ENCODE measurements at places on chromosomes 6 and 20. TPM values are rescaled to one million over a fixed set of nuclear protein-coding genes. Genes with fewer than 3 reads are reported as not detected.

DNA sequence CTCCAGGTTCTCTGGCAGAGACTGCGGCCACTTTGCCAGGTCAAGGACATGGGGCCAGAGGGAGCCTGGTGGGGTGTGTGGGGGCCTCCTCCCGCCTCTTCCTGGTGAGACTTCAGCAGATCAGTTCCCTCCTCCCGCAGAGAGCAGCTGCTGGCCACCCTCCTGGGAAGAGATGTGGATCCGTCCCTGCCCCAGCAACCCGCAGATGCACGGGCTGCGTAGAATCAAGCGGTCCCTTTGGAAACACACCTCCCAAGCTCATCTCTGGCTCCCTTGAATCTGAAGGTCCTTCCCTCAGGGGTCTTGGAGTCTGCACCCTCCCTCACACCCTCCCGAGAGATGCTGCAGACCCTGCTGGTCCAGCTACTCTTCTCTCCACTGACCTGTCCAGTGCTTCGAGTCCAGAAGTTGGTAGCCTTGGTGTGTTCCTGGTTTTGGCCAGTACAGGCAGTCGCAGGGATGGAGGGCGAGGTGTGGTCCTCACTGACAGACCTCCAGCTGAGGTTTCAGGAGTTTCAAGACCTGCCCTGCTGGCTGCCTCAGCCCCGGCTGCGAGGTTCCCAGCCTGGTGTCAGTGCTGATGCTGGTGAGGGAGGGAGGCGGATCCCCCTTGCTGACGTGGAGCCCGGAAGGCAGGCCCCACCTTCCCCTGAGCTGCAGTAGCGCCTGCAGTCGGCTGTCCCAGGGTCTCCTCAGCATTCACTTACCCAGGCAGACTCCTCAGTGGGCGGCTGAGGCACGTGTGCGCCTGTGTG is at the start of gene NPBWR2:
Gene NPBWR2 (minus strand): TSS at position 585 of the 755 bp plus-strand sequence. CDS start 734 bp downstream, outside the sequence.
- no peak within 1 kb of the TSS for H3K27ac ChIP-seq
- peaks cover 5% of the 10 kb centered on the region for H3K4me1 ChIP-seq
- H3K27me3 ChIP-seq, result no peaks in the 10 kb centered on the region
- no peaks in the 10 kb centered on the region for H3K36me3 ChIP-seq

GRCh38 chr6:166258854-166259276 is 49.3 kb downstream of the PRR18 start:
- DNase-seq, result no peak
- no peaks in the 10 kb centered on the region for H3K27me3 ChIP-seq
- no peak overlapping the region for H3K4me3 ChIP-seq

- H3K27ac ChIP-seq, result peak overlapping the region; percentile 99
- peaks cover 56% of the 10 kb centered on the region for H3K4me1 ChIP-seq
- no peaks in the 10 kb centered on the region for H3K36me3 ChIP-seq
- H3K4me3 ChIP-seq, result peak overlapping the region; percentile 100
- H3K27me3 ChIP-seq, result no peaks in the 10 kb centered on the region
- no peak for DNase-seq
These were observed 1.3 kb downstream of the YWHAB start for GRCh38 chr20:44886828-44887227.

GRCh38 chr6:38034274-38034914 is 214.9 kb downstream of the ZFAND3 start:
- no peak for DNase-seq
- no peaks in the 10 kb centered on the region for H3K4me1 ChIP-seq
- no peaks in the 10 kb centered on the region for H3K27me3 ChIP-seq
- H3K4me3 ChIP-seq, result no peak overlapping the region
- no peak overlapping the region for H3K27ac ChIP-seq
- H3K36me3 ChIP-seq, result no peaks in the 10 kb centered on the region

The PSORS1C1 gene
- total RNA-seq, result 26.5 TPM

The CNR1 gene
- total RNA-seq, result 3.1 TPM

The BMP5 gene
- 6.0 TPM for total RNA-seq

- no peaks in the 10 kb centered on the region for H3K27me3 ChIP-seq
- no peak for DNase-seq
- H3K36me3 ChIP-seq, result no peaks in the 10 kb centered on the region
- H3K4me1 ChIP-seq, result no peaks in the 10 kb centered on the region
These were observed 50.6 kb downstream of the CCDC170 start for GRCh38 chr6:151544453-151544852.

GRCh38 chr20:25508083-25508770 is 77.1 kb downstream of the NINL start:
- H3K27me3 ChIP-seq, result no peaks in the 10 kb centered on the region
- DNase-seq, result peak; percentile 84
- no peaks in the 10 kb centered on the region for H3K4me1 ChIP-seq

The LY6G6F gene
- total RNA-seq, result not detected

- H3K36me3 ChIP-seq, result no peaks in the 10 kb centered on the region
- no peak overlapping the region for H3K27ac ChIP-seq
- no peak overlapping the region for H3K4me3 ChIP-seq
- H3K27me3 ChIP-seq, result no peaks in the 10 kb centered on the region
- DNase-seq, result peak; percentile 81
- no peaks in the 10 kb centered on the region for H3K4me1 ChIP-seq
These were observed 59.6 kb downstream of the PPP1R14C start for GRCh38 chr6:150202404-150202803.

All from Peyer's patch (tissue), 4 donors.